ENCODE measurements at places on chromosomes 6 and 20.

GRCh38 chr20:34129518-34130162, 17.6 kb upstream of the EIF2S2 start:
- DNase-seq, result peak; percentile 76

DNA sequence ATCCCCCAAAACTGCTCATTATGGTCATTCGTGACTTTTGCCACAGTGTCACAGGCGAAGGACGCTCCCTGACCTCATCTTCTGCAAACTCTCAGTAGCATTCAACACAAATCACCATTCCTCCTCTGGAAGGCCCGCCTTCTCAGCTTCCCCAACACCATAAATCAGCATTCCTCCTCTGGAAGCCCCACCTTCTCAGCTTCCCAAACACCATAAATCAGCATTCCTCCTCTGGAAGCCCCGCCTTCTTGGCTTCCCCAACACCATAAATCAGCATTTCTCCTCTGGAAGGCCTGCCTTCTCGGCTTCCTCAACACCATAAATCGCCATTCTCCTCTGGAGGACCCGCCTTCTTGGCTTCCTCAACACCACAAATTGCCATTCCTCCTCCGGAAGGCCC, 288.0 kb upstream of the AGPAT4 start:
- no peak for DNase-seq

DNA sequence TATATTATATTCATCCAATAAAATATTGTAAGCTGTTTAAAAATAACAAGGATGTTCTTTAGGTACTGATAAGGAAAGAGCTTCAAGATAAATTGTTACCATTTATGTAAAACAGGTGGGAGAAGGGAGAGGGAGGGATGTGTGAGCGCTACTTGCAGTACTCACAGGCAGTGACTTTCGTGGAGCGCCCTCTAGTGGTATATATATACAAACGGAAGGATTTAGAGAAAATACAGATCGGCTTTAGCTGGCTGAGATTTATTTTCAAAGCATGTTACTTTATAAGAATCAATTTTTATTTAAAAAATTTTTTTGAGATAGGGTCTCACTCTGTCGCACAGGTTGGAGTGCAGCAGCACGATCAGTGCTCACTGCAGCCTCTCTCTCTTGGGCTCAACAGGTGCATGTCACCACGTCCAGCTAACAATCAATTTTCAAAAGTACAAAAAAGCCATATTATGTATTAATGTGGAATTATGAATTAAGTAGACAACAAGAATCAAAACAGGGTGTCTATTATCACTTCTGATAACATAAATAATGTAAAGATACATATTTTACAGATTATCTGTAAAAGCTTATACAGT, 3.3 kb upstream of the MOG start:
- peak; percentile 60 for DNase-seq

- no peak for DNase-seq
Observed at GRCh38 chr20:50366270-50367103, 143.7 kb upstream of the PTPN1 start.

- DNase-seq, result no peak
Observed at GRCh38 chr6:1029141-1029540, 282.8 kb upstream of the FOXQ1 start.

DNA sequence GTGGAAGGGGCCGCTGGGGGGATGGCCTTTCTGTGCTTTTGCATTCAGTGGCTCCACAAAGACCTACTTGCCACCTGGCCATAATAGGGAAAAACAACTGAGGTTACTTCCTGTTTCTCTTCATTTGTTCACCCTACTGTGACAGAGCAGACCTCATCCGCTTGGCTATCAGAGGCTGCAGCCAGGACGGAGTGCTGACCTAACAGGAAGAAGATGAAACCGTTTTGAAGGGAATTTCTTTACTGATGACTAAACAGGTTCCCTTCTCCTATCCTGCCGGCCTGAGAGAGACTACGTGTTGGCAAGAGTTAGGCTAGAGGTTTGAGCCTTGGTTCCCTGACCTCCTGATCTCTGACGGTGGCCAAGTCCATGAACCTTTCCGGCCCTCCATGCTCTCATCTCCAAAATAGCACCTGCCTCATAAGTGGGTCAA, 21.3 kb downstream of the PRR18 start:
- no peak for DNase-seq

DNA sequence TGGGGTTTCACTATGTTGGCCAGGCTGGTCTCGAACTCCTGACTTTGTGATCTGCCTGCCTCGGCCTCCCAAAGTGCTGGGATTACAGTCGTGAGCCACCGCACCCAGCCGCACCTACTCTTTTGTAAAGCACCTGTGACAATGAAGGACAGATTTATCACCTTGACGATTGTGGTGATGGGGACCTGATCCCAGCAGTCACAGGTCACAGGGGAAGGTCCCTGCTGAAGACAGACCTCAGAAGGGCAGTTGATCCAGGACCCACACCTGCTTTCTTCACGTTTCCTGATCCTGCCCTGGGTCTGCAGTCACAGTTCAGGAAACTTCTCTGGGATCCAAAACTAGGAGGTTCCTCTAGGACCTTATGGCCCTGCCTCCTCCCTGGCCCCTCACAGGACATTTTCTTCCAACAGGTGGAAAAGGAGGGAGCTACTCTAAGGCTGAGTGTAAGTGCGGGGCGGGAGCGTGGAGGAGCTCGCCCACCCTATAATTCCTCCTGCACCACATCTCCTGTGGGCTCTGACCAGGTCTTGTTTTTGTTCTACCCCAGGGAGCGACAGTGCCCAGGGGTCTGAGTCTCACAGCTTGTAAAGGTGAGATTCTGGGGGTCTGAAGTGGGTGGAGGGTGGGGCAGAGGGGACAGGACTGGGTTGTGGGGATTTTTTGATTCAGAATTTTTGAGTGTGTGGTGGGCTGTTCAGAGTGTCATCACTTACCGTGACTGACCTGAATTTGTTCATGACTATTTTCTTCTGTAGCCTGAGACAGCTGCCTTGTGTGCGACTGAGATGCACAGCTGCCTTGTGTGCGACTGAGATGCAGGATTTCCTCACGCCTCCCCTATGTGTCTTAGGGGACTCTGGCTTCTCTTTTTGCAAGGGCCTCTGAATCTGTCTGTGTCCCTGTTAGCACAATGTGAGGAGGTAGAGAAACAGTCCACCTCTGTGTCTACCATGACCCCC, 3.0 kb downstream of the HLA-E start:
- DNase-seq, result no peak

GRCh38 chr6:3665608-3666007, 85.9 kb downstream of the PXDC1 start:
- no peak for DNase-seq

DNA sequence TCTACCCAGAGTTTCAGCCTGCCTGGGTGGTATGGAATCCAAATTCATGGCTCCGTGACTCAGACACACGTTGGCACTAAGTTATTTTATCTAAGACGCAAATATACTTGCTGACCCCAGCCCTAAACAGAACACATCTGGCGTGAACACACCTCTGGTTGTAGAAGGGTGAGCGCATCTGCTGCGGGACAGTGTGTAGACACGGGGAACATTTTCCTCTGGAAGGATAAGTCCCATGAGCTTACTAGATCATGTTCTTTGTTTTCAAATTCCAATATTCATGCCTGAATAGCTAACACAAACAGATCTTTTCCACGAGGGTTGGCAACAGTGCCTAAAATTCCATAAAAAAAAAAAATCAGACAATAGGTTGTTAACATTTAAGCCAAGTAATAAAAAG, 87.8 kb downstream of the TMEM170B start:
- no peak for DNase-seq

DNA sequence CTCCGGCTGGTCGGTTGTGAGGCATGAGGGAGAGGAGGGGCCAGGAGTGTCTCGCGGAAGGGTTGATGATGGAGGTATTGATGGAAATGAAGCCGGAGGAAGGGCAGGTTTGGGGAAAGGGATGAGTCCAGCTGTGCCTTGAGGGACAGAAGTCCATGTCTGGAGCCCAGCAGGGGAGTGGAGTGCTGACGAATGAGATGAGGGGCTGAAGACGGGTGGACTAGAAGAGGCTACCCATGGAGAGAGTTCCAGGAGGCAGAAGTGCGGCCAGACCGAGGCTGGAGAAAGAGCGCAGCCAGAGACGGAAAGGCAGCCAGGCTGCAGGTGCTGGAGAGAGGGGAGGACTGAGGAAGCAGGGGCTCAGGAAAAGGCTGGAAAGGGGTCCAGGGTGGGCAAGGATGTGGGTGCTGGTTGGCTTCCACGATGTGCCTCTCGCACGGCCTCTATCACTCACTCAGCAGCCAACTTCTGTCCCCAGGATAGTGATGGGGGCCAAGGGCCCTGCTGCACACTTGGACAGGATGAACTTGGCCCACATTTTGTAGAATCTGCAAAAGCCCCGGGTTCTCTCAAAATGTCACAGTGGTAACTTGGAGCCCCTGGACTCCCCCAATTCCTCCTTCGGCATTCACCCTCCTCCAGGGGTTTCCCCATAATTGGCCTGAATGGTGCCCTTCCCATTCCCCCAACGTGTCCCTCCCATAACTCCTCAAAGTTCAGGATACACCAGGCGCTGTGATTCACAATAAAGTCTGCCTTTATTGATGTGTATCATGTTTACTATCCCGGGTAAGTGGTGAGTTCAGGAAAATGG, 627 bp upstream of the EIF6 start:
- no peak for DNase-seq

DNA sequence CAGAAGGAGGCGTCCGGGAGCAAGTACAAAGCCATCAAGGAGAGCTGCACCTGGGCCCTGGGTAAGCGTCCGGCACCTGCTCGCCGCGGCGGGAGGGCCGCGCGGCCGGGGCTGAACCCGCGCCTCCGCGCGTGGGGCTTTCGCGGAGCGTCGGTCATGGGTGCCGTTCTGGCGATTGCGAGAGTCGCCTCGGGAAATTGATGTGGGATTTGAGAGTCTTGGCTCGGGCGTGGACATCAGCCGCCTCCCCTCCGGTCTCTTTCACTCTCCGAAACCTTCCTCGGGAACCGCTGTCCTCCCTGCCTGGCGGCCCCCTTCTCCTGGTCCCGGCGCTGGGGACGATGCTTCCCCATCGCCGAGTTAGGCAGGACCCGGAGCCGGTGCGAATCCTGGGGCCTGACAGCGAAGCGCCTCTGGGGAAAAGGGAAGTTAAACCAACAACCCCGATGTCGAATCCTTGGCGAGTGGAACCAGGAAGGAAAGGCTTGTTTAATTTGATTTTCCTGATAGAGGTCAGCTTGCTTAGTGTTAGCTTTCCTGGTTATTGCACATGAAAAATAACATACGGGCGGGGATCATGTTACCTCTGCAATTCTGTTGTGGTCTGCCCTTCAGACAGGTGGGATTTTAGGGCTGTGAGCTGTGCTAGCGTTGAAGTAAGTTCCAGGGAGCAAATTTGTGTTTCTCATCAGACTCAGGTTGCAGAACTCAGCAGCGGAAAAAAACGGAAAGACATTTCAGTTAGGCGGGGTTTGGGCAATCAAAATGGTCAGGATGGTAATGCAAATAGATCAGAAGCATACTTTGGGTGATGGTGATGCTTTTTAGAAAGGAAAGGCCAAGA, 594 bp downstream of the ARFGEF3 start:
- no peak for DNase-seq

DNA sequence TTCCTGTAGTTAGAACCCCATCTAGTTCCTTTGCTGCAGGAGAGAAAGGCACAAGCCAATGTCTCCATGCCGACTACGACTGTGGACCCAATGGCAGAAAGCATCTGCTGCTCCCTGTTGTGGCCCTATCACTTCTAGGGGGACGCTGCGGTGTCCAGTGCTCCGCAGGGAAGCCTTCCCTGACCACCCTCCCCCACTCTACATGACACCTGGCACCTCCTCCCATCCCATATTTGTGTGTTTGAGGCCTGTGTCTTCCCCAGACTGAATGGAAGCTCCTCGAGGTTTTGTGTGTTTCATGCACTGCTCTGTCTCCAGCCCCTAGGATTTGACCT, 159.5 kb downstream of the DTNBP1 start:
- no peak for DNase-seq

GRCh38 chr6:122798099-122798641, 9.1 kb downstream of the SMPDL3A start:
- no peak for DNase-seq

- peak; percentile 15 for DNase-seq
Observed at GRCh38 chr6:29792123-29793035, 35.2 kb upstream of the HLA-G start.

- no peak for DNase-seq
Observed at GRCh38 chr6:146670161-146670560, 71.4 kb downstream of the ADGB start.

- no peak for DNase-seq
Observed at GRCh38 chr20:57474205-57474604, 50.7 kb downstream of the CTCFL start.

- no peak for DNase-seq
Observed at GRCh38 chr6:5869261-5869660, 137.5 kb downstream of the NRN1 start.

DNA sequence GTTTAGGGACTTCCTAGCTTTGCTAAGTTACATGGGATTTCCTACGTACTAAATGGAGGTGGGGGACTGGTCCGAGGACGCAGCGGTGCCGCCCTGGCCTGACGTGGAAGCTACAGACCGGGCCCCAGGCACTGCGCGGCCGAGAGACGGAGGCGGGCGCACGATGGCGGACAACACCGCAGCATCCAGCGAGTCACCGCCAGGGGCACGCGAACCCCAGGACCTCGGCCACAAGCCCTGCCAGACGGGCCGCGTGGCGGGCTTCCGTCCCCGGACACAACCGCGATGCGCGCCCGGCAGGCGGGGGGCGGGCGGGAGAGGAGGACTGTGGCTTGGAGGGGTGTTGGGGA, 1516.9 kb upstream of the DEFB115 start:
- DNase-seq, result no peak

DNA sequence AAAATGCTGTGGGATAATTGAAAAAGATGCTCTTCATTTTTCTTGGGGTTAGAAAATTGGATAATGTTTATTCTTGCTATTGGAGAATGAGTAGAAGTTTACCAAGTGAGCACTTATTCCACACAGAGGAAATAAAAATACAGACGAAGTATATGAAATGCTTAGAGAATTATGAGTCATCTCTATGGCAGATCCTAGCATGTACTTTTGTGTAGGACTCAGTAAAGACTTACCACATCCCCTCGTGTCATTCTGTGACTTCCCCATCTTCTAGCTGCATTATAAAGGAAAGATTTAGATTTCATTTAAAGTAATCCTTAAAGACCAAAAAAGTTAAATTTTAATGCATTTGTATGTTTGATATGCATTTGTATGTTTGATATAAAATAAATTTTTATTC, 685.6 kb downstream of the TBC1D32 start:
- no peak for DNase-seq

- DNase-seq, result no peak
Observed at GRCh38 chr6:75612434-75612833, 10.8 kb downstream of the SENP6 start.

DNA sequence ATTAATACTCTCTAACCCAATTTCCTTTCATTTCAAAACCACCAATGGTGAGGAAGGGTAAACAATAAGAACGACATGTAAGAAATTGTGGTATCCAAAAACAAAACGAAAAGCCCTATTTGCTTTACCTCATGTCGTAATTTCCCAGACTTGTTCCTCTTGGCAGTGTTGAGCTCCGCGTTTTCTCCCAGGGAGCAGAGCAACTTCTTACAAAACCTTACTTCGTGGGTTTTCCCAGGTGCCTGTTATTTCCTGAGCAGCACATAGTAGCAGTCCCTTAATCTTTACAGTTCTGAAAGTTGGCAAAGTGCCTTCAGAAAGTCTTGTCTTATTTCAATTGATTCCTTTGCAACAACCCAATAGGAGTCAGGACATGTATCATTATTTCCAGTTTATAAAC, 207.9 kb upstream of the MARCKS start:
- no peak for DNase-seq

Data from muscle of arm (tissue), 14 donors.